ENCODE measurements at places on chromosomes 13 and 19.
A peak's percentile ranks its signal among the peaks of the same experiment; 100 is the strongest.

- no peak for DNase-seq
Observed at GRCh38 chr13:43272851-43273250, 249.5 kb downstream of the DNAJC15 start.

GRCh38 chr19:13207846-13208671 is 57.8 kb downstream of the IER2 start:
- peak; percentile 86 for DNase-seq

- no peak for DNase-seq
Observed at GRCh38 chr13:42420304-42420703, 148.4 kb downstream of the AKAP11 start.

DNA sequence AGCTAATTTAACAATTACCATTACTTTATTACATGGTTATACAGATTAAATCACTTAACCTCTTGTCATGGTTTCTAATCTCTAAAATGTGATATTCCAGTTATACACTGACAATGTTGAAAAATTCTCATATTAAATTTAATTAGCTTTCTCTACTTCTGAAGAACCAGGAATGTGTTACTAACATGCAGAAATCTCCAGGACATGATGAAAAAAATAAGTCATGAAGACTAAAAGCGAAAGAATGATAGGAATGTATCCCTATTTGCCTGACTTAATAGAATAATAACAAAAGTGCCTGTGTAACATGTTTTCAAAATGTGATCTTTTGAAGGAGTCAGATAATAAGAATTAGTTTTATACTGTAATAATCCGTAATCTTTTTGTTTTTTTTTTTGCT is 2823.7 kb upstream of the PCDH20 start:
- DNase-seq = peak; percentile 4

- DNase-seq = no peak
Observed at GRCh38 chr13:34731486-34731885, 210.6 kb upstream of the NBEA start.

- DNase-seq = no peak
Observed at GRCh38 chr13:33217256-33217655, 68.3 kb downstream of the STARD13 start.

- DNase-seq = no peak
Observed at GRCh38 chr13:91184244-91184926, 163.1 kb upstream of the MIR17HG start.

GRCh38 chr13:43023289-43023963 is at the start of gene DNAJC15:
Gene DNAJC15, plus strand, starts transcription at chr13:43023586. Its CDS starts 41 bp downstream, at chr13:43023627.
- DNase-seq = peak; percentile 85

GRCh38 chr19:44061038-44061437 is 9.2 kb downstream of the ZNF223 start:
- DNase-seq = no peak

DNA sequence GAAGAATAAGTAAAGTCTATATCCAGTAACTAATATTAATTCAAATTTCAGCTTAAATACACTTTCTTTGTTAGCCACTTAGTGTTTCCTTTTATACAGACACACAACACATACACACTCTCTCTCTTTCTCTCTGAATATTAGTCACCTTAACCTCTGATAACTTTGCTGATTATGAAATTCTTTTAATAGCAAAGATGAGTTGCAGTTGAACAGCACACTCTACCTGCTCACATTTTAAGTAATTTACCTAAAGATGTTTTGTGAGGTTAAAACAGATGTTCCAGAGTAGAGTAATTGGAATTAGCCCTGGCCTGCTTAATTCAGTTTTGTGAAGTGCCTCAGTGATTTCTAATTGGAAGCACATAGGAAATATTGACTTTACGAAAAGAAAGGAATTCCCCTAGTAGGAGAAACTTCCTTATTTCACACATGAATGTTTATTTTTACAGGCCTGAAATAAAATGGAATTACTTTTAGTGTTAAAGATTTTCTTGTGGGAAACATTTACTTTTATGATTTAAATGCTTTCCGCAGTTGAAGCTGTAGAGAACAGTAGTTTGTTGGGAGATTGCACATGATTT is 184.3 kb downstream of the MYO16 start:
- DNase-seq = no peak

GRCh38 chr19:54325631-54326030 is 12.7 kb upstream of the LILRA5 start:
- no peak for DNase-seq

DNA sequence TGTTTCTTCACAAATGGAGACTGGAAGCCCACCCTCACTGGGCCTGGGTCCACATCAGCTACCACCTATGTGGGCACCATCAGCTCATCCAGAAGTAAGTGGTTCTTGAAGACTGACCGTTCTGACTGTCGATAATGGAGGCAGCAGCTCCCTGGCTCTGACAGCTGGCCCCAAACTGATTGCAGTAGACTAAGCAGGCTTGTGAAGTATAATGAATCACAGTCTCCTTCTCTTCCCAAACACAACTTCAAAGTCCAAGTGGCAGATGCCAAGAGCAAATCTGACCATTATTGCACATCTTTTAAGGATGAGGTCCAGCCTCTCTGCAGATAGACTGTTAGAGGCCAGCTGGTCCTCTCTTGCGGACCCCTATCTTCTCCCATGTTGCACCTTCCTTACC is 574.4 kb upstream of the KLF12 start:
- no peak for DNase-seq

DNA sequence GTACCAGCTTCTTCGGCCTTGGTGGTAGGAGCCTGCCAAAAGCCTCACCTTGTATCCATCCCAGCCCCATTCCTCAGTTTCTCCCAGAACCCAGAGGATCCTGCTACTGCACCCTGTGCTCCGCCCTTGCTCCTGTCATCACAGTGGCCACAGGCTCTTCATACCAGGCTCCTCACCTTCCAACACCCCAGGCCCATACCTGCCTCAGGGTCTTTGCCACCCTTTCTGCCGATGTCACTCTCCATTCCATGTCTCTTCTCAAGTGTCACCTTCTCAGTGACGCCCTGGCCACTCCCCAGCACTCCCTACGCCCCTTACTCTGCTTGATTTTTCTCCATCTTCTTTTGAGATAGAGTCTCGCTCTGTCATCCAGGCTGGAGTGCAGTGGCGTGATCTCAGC is 2.0 kb upstream of the SRRM5 start:
- DNase-seq = no peak

DNA sequence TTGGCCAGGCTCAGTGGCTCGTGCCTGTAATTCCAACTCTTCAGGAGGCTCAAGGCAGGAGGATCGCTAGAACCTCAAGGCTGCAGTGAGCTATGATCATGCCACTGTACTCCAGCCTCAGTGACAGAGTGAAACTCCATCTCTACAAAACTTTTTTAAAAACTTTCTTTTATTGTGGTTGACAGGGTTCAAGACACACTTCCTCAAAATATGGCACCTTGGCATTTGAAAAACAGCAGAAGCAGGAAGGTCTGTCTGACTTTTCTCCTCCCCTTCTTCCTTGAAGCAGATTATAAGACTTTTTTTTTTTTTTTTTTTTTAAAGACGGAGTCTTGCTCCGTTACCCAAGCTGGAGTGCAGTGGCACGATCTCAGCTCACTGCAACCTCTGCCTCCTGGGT is 100.3 kb downstream of the TM9SF2 start:
- DNase-seq = no peak

DNA sequence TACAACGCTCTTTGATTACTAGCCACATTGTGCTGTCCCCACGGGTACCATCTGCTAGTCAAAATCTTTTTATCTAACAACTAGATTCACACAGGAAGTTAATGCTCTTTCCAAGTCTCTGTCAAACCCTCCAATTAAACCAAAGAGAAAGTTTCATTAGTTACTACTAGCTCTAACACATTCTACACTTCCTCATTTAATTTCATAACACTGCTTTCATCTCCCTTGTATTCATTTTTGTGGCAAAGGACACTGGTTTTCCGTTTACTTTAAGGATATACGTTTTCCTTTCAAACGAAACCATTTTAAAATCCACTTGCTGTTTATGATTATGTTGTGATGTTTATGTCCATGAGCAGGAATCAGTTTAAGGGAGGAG is 5.3 kb downstream of the DYRK1B start:
- DNase-seq = no peak

DNA sequence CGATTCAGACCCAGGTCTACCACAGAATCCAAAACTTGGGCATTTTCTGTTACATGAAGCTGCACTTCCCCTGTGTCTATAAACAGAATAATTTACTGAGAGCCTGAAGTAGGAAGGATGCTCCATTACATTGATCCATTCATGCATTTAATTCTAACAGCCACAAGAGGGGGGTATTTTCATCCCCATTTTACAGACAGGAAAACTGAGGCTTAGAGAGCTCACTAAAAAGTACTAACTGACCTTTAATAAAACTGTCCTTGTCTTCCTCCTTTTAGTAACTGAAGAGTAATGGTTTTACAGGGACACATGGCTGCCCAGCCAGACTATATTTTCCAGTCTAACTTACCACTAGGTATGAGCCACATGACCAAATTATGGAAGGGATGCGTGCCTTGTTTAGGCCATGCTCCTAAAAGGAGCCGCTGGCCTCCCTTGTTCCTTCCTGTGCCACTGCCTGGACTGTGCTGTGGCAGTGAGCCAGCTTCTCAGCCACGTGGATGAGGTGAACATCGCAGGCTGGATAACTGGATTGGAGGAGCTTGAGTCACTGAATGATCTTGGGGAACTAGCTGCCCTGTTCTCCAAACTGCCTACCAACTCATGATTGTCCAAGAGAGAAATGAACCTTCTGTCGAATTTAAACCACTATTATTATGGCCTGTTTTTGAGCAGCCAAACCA is 108.3 kb downstream of the DOCK9 start:
- DNase-seq = no peak

DNA sequence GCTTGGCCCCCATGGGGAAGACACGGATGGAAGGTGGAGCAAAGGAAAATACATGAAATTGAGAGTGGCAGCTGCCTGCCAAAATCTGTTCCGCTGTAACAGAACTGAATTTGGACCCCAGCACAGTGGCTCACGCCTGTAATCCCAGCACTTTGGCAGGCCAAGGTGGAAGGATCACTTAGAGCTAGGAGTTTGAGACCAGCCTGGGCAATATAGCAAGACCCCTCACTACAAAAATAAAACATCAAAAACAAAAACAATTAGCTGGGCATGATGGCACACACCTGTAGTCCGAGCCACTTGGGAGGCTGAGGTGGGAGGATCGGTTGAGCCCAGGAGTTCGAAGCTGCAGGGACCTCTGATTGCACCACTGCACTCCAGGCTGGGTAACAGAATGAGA is 9.4 kb downstream of the PALM3 start:
- no peak for DNase-seq

DNA sequence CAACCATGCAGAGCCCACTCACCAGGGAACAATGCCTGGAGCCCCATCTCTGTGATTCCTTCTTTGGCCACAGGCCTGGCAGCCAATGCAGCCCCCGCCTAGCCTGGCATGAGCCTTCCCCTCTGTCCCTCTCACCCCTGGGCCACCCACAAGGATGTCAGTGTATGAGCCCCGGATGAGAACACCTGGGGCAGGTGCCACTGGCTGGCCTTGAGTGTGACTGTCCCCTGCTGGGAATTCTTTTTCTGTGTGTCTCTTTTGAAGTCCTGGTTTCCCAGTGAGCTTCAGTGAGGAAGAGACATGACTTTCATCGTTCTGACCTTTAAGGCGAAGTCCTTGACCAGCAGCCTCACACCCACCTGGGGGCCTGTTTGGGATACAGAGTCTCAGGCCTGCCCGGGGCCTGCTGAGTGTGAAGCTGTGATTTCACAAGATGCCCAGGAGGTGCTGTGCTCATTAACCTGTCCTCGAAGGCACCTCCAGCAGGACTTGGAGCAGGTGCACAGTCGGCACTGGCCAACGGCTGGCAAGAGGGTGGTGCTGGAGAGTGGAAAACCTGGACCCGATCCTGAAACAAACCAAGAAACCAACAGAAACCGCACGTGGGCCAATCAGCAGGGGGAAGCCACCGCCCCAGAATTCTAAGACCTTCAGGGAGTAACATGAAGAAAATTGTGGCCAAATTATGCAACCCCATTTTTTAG is 27.4 kb upstream of the SPACA7 start:
- no peak for DNase-seq

GRCh38 chr13:24270639-24271141 is 38.7 kb upstream of the C1QTNF9 start:
- peak; percentile 72 for DNase-seq

DNA sequence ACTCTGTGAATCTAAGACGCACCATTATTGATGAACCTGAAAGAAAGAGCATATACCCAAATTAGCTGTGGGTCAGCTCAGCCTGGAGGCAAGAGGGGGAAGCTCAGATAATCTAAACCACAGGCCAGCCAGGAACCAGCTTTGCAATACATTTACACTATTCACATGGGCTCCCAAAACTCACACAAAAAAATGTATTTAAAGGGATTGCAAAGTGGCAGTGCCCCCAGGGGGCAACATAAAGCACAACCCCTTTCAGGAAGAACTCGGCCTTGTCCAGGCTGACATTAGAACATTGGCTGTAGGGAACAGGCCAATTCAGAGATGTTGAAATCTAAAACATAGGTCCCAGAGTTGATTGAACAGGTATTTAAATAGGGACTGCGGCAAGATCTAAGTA is 3.2 kb upstream of the PROZ start:
- no peak for DNase-seq

GRCh38 chr13:100149389-100149788 is 60.5 kb downstream of the PCCA start:
- DNase-seq = no peak

GRCh38 chr19:47272448-47273312 is 2.0 kb upstream of the INAFM1 start:
- DNase-seq = peak; percentile 48

GRCh38 chr13:50577806-50578205 is 265.7 kb downstream of the DLEU7 start:
- no peak for DNase-seq

DNA sequence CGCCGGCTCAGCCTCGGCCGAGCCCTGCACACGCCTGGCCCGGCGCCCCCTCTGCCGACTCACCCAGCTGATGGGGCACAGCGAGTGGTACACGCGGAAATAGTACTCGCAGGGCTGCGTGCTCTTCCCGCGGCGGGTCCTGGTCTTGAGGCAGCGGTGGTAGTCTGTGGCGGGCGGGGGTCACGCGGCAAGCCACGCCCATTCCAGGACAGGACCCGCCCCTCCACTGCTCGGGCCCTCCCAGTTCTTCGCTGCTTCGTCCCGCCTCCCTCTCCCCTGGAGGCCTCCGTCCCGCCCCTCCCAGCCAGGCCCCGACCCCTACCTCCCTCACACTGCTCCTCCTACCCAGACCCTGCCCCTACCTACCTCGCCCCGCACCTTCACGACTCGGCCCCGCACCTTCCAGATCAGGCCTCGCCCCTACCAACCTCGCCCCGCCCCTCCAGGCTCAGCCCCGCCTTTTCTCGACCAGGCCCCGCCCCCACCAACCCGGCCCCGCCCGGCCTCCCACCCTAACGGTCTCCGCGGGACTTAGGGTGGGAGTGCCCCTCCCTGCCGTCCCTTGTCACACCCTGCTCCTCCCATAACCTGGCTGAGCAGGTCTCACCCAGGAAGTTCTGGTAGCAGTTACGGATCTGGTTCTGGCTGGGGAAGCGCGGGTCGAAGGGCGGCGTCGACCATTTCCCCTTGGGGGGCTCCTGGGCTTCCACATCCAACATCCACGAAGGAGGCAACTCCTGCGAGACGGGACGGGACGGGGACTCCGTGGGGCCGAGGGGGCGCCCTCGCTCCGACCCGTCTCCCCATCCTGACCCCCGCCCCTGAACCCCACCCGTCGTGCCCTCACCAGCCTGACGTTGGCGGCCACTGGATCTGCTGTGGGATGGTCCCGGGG is 469 bp downstream of the COX6B2 start:
- DNase-seq = peak; percentile 82

All from AG08395 (cell line).